ENCODE measurements at places on chromosomes 3 and 15.

- DNase-seq: no peak
Observed at GRCh38 chr3:181715571-181716340, 4.0 kb downstream of the SOX2 start.

DNA sequence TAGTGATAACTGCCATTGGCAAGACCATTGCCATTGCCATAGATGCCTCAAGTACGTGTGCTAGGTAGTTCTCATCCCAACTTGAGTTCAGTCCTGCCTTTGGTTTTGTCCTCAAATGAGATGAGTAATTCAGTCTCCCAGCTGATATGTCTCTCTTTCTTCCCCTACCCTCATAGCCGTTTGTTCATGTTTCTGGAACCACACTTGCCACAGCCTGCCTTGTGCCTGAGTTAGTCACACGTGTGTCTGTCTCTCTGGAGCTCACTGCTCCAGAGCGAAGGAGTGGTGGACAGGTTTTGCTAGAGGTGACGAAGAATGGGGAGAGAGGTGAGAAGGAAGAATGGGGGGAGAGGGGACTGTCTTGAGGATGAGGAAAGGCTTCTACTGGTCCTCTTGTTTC is 88.0 kb upstream of the IGF1R start:
- DNase-seq: no peak

DNA sequence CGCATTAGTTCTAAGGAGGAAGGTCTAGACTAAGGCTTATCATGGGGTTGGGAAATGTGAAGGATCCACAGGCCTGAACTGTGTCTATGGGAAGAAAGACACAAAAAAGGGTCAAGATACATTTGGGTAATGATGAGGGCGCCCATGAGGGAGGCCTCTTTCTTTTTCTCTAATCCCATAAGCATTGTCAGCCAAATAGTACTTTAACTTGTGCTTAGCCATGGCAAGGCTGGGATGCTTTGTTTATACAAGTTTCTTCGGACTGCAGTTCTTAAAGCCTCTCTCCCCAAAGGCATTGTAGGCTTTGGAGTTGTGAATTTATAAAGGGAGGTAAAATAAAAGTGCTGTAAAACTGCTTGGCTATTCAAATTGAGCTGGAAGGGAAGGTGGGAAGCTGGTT is 23.4 kb downstream of the ARMC8 start:
- DNase-seq: no peak

DNA sequence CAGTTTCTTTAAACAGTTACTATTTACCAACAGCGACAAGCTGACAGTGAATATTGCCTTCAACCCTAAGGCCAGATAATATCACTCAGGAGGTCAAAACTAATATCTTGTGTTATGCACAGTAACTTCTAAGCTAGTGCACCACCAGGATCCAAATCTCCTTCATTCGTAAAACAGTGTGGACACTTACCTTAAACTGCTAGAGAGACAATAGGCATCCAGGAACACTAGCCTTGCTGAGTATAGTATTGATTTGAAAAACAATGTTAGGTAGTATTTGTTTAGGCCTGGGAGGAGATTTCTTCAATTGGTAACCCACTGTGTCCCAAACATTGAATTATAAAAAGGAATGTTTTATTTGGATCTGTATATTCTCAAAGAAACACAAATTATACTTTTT is 707.9 kb upstream of the UBE2E2 start:
- no peak for DNase-seq

DNA sequence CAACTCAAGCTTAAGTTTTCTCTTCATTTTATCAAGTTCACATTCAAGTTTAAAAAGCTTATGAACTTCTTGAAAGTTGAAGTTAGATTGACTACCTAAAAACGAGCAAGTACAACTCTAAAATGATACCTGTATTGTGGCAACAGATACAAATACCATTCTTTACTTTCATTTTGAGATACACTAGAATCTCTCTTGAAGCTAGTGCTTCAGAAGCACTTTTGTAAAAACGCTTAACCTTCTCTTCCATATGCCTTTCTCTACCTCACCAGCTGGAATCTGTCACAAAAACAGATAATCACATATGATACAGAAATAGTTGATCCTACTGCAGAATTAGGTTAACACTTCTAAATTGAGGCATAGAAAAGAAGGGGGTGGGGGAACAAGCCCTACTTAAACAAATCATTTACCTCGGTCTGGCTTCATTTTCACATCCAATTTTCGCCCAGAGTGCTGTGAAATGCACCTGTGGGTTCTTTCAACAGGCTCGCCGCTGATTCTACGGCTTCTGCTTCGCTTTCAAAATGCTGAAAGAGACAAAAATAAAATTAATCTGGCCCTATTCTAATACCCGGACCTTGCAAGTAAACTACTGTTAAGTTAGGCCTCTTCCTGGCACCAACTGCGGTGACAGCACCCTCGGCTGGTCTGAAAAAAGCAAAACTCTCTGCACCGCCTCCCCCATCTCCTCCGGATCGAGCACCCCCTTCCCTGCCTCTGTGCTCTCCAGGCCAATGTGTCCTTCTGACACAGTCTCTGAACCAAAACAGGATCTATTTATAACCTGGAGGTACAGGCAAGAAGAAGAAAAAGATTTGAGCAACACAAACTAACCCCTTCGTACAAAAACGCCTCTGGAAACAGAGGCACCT is 1.4 kb downstream of the ATOSA start:
- no peak for DNase-seq

GRCh38 chr3:183328823-183329222 is 75.8 kb downstream of the B3GNT5 start:
- DNase-seq: no peak

GRCh38 chr3:157204431-157204830 is 44.5 kb upstream of the CCNL1 start:
- no peak for DNase-seq

GRCh38 chr3:75138345-75138744 is 523.9 kb upstream of the CNTN3 start:
- no peak for DNase-seq

GRCh38 chr15:90165659-90166489 is 35.3 kb upstream of the SEMA4B start:
- DNase-seq: peak; percentile 98

GRCh38 chr3:161316006-161316689 is 55.2 kb downstream of the SPTSSB start:
- DNase-seq: no peak

- DNase-seq: no peak
Observed at GRCh38 chr3:185103359-185104127, 49.3 kb downstream of the C3orf70 start.

GRCh38 chr3:12483410-12483809 is 870 bp upstream of the TSEN2 start:
- DNase-seq: no peak

DNA sequence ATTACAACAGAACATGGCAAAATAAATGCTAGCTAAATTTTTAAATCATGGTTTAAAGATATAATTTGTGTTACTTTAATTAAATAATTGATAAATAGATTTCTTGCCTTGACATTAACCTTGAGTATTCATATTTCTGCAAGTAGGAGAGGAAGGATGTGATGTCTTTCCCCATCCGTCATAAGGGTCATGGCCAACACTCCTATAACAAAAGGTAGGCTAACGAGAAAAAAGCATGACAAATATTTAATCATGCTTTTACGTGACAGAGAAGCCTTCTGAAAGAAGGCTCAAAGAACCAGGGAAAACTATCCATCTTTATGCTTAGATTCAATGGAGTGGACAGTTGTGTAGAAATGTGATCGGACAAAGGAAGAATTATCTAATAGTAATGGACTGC is 135.2 kb downstream of the SERPINI1 start:
- no peak for DNase-seq

GRCh38 chr15:98070137-98070536 is 109.6 kb downstream of the ARRDC4 start:
- no peak for DNase-seq

DNA sequence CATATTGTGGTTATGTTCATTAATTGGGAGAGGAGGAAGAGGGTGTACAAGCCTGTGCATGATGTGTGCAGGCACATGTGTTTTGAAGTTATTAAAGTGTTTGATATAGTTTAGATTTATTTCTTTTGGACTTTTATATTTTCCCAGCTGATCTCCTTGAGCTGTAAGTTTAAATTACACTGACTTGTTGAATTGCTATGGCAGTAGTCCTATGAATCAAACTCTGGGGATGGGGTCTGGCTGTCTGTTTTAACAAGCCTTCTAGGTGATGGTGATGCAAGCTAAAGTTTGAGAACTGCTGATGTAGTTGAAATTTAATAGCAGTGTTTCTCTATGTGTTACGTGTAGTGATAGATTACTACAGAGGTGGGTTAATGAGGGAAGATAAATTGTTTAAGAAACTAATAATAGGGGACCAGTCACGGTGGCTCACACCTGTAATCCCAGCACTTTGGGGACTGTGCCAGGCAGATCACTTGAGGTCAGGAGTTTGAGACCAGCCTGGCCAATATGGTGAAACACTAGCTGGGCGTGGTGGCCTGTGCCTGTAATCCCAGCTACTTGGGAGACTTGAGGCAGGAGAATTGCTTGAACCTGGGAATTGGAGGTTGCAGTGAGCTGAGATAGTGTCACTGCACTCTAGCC is 7.0 kb downstream of the ARIH1 start:
- no peak for DNase-seq

DNA sequence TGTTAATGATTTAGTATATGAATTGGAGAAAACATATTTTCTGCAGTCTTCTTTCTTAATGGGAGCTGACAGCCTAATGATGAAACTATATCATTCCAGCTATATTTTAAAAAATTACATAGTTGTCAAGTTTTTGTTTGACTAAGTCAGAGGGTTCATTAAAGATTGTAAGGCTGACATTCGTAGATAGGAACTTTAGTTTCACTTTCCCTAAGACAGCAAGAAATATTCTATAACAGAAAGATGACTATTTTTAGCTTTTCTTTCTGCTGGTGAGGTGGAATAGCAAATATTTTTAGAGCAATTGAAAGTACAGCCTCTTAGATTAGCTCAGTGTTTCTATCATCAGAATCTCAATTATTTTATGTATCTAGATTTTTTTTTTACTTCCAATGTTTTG is 60.2 kb downstream of the PIAS1 start:
- no peak for DNase-seq

GRCh38 chr15:25251700-25252390 is 187.0 kb downstream of the UBE3A start:
- no peak for DNase-seq

- DNase-seq: no peak
Observed at GRCh38 chr15:42737529-42738328, 801 bp upstream of the CDAN1 start.

DNA sequence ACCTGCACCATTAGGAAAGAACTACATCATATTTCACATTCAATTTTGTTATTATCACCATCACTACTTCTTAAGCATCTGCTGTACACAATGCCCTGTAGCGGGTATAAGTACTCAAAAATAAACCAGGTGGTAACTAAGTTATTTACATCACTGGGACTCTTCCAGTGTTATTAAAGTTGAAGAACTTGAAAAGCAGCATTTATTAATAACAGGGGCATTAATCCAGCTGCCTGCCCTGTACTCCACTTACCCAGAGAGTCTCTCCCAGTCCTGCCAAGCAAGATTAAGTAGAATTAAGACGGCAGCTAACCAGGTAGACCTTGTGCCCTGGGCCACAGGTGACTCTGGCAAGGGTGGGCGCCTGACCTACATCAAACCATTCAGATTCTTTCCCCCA is 65.2 kb downstream of the FHIT start:
- DNase-seq: no peak

GRCh38 chr15:50143255-50143860 is 24.3 kb upstream of the ATP8B4 start:
- no peak for DNase-seq

All from skeletal muscle cell (primary cell).